RKO (cell line): ENCODE measurements at places on chromosomes 12 and 14.

DNA sequence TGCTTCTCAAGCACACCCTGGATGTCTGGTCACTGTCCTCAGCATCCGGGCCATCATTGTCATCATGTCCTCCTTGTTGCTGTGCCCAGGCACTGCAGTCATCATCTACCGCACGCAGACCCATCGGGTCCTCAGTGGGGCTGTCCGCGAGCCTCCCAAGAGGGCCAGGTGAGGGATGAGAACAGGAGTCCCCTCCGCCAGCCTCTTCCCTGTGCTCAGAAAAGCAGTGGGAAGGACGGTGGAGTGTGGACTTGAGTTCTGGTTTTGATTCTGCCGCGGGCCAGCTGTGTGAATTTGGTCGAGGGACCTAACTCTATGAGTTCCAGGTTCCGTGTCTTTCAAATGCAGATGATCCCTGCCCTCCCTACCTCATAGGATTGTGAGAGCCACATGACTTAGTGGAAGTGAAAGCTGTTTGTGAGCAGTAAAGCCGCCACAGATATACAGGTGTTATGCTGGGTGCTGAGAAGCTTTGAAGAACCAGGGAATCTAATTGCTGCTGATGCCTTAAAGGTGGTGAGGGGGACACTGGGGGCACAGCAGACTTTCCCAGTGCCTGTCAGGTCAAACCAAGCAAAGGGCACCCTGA is 122.9 kb upstream of the RAP1B start:
- no peak for DNase-seq

GRCh38 chr14:92033433-92033832 is 6.4 kb downstream of the TRIP11 start:
- no peak for DNase-seq

DNA sequence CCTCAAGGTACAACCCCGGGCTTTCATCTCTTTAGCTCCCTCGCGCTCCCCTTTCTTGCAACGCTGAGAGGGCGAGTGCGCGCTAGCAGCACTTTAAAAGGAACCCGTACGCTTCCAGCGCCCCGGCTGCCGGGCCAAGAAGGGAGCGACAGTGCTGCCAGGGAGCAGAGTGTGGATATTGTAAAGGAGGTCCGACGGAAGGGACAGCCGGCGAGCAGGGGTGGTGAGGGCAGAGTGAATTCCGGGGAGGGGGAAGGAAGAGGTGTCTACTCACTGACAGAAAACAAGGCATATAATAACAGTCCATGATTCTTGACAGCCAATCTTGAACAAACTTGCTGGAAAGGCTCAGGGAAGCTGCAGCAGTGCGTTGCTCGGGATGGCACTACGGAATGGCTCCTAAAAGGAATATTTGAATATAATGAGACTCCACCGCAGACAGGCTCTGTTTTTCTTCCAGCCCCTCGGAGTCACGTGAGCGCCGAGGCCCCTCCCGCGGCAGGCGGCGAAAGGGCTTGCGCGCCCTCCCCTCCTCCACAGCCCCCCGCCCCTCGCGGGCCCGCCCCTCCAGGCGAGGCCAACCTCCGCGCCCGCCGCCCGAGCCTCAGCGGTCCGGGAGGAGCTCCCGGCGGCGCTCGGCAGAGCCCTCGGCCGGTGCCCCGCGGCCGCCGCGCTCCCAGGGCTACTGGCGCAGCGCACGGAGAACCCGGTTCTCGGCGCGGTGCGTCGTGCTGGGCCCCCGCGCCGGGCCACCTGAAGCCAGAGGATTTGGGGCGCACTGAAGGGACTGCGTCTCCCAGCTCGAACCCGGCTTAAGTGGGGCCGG is 3.4 kb downstream of the BMP4 start:
- no peak for DNase-seq

- no peak for DNase-seq
These were observed 139.2 kb downstream of the DUSP6 start for GRCh38 chr12:89213139-89213538.

- peak; percentile 86 for DNase-seq
These were observed 47.7 kb upstream of the ERGIC2 start for GRCh38 chr12:29428633-29429032.

DNA sequence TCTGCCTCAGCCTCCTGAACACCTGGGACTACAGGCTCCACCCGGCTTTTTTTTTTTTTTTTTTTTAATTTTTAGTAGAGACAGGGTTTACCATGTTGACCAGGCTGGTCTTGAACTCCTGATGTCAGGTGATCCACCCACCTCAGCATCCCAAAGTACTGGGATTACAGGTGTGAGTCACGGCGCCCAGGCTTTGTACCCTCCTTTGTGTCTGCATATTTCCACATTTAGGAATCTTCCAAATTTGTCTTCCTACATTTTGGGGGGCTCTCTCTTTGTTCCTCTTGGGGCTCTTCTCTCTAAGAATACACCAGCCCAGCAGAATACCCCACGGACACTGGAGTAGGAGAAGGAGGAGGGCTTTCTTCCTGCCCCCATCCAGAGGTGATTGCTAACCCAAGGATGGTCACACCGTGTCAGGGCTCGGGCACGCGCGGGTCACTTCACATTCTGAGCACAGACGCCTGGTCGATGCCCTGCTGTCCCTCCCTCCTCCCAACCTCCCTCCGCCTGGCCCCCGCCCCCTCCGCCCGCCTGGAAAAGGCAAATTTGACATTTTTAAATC is 2.1 kb upstream of the DNAJC22 start:
- no peak for DNase-seq
